ENCODE measurements at places on chromosomes 7 and 10.

DNA sequence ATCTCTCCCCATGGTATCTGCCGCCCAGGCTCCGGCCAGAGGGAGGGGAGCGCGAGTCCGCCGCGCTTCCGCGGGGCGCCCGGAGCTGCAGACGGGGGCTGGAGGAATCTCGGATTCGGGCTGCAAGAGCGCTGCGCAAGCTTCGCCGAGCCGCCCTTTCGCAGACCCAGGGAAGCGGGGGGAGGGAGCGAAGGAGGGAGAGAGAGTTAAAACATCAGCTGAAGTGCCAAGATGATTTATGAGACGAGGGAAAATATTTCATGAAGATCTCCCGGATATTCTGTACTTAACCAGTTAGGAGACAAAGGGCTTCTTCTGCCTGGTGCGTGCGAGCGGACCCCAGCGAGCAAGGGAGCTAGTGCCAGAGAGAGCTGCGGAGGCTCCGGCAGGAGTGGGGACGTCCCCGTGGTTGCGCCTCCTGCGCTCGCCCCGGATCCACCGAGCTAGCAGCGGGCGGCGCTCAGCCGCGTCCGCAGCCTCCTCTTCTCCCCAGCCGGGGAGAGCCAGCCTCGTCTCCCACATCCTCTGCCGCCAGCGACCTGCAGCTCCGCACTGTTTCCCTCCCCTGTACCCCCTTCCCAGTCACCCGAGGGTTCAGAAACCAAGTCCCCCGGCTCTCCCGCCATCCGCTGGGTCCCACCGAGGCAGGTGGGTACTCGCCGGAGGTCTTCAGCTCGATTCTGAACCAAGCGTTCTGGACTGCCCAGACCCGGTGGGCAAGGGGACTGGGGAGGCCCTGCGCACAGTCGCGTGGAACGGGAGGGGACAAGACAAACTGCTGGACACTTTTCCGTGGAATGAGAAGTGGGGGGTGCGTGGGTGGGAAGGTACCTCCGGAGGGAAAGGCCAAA, 1.0 kb upstream of the PAX2 start:
- no peak for DNase-seq

GRCh38 chr10:69375307-69376151, 41.2 kb downstream of the TACR2 start:
- no peak for DNase-seq

- DNase-seq, result no peak
These were observed 209.4 kb downstream of the CELF2 start for GRCh38 chr10:11227103-11227502.

- no peak for DNase-seq
These were observed 336.8 kb upstream of the IGFBP3 start for GRCh38 chr7:46257761-46258448.
